IMR-90 (cell line): ENCODE measurements at places on chromosomes 1 and 21.
A peak's percentile ranks its signal among the peaks of the same experiment; 100 is the strongest.

- no peak for DNase-seq
These were observed 1.5 kb upstream of the FCMR start for GRCh38 chr1:206923009-206923960.

DNA sequence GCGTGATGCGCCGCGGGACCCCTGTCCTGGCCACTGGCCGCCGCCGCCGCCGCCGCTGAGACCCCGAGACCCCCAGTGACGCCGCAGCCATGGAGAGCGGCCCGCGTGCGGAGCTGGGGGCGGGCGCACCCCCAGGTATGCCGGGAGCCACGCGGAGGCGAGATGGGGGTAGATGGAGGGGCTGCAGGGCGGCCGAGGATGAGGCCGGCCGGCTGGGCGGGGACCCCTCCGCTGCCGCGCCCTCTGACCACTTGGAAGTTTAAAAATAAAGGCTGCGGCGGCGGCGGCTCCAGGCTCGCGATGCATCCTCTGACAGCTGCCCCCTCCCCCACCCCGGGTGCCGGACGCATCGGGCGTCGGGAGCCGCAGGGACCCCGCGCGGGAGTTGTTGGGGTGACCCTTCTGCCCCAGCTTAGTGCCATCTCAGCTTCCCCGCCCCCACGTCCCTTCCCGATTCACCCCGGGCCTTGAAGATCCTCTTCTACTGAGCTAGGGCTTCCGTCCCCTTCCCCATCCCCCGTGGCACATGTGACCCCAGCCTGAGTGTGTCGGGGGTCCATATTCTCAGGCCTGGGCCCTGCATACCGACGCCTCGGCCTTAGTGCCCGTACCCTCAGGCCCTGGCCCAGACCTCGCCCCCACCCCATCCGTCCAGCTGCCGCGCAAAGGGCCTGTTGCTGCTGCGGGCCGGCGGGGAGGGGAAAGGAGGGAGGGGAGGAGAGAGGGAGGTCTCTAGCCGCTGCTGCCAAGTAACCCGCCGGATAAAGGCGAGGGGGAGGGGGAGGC lies 562 bp downstream of the MAP7D1 start:
- peak; percentile 47 for DNase-seq

- DNase-seq, result peak; percentile 58
These were observed 85.7 kb downstream of the TGFB2 start for GRCh38 chr1:218430822-218431221.

- DNase-seq, result no peak
These were observed 12.0 kb upstream of the A3GALT2 start for GRCh38 chr1:33332881-33333280.

- no peak for DNase-seq
These were observed 664 bp downstream of the SLAMF1 start for GRCh38 chr1:160646180-160646579.

DNA sequence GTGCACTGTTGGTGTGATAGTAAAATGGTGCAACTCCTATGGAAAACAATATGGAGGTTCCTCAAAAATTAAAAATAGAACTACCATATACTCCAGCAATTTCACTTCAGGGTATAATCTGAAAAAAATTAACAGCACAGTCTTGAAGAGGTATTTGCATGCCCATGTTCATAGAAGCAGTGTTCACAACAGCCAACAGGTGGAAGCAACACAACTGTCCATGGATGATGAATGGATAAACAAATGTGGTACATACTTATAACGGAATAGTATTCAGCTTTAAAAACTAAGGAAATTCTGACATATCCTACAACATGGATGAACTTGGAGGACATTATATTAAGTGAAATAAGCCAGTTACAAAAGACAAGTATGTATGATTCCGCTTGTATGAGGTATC lies 8.2 kb downstream of the TTLL7 start:
- DNase-seq, result no peak

DNA sequence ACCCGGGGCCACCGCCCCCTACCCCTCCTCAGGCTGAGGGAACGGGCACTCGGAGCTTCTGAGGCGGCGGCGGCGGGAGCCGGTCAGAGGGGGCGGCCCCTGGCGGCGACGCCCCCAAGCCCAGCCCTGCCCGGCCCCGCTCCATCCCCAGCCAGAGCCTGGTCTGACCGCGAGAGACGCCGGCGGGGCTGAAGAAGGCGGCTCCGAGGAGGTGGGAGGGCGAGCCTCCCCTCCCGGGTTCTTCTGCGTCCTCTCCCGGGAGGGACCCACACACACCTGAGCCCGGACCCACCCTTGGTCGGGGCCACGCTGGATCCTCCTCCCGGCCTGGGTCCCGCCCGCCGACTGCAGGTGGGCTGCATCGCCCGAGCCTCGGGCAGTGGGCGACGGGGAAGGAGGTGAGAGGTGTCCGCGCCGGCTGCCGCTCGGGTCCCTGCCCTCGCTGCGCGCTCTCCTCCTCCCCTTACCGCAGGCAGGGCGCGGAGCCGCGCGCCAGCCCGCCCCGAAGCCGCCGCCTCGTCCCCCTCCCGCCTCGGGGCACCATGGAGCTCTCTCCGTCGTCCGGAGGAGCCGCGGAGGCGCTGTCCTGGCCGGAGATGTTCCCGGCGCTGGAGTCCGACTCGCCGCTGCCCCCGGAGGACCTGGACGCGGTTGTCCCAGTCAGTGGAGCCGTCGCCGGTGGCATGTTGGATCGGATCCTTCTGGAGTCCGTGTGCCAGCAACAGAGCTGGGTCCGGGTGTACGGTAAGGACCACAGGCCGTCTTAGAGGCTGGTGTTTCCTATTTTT lies at the start of gene RASAL2:
Gene RASAL2, plus strand, starts transcription at position 154 of the 788 bp plus-strand sequence. Its CDS starts 389 bp downstream, at position 543.
- peak; percentile 46 for DNase-seq

DNA sequence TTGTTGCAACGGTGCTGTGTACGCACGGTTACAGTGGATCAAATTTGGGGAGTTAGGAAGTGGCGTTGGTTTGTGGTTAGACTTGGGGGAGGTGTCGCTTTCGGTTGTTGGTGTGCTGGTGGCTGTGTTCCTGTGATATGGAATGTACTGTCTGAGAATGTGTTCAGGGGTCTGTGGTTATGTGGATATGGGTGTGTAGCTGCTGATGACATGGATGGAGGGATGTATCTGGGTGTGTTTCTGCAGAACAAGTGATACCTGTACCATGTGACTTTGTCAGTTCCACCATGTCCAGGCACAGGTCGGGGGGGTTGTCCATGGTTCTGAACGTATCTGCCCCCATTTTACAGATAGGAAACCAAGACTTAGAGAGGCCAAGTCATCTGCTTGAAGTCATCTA lies 22.7 kb downstream of the PAX7 start:
- DNase-seq, result no peak

DNA sequence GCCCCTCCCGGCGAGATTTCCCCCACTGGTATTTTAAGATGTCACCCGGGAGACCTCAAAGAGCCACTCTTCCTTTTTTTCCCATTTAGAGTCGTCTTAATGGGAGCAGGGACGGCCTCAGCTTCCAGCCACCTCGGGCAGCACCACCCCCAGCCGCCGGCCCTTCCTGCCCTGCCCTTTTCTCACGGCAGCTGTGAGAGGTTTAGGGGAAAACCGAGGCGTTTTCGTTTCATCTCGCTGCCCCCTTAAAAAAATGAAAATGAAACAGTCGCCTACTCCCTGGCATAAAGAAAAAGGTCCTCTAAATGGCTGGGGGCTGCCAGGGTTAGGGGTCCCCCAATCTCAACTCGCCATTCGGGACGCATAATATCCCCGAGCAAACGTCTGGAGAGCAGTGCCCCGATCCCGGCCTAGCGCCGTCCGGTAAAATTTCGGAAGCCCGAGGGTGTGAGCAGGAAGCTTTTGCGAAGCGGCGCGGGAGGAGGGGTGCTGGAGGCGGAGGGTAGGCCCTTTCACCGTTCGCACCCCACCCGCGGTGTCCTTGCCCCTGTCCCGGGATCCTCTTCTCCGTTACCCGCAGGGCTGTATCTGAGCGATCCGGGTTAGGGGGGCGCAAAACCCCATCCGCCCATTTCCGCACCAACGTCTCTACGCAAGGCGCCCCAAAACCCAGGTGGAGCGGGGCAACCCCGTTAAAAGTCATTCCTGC lies 1.2 kb downstream of the RUNX3 start:
- no peak for DNase-seq

GRCh38 chr1:53450225-53450624 lies 9.0 kb upstream of the DMRTB1 start:
- DNase-seq, result no peak

DNA sequence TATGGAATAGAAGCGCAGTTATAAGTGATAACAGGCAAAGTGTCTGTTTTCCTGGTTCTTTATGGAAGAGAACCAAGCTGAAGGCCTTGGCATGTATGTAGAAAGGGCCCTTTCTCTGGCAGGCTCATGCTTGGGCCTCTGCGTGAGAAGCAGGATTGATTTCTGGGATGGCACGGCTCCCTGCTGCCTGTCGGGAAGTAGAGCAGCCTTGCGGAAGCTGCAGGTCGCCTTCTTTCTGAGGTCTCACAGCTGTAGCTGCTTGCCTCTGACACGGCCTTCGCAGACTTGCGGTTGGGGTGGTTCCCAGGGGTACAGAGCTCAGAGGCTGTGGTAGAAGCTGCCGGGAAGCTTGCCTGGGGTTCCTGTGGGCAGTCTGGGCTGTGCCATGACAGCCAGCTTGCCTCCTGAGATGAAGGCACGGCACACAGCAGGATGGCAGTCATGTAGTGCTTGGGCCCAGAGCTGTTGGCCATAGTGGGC lies 39.4 kb downstream of the TRAPPC10 start:
- DNase-seq, result peak; percentile 55

DNA sequence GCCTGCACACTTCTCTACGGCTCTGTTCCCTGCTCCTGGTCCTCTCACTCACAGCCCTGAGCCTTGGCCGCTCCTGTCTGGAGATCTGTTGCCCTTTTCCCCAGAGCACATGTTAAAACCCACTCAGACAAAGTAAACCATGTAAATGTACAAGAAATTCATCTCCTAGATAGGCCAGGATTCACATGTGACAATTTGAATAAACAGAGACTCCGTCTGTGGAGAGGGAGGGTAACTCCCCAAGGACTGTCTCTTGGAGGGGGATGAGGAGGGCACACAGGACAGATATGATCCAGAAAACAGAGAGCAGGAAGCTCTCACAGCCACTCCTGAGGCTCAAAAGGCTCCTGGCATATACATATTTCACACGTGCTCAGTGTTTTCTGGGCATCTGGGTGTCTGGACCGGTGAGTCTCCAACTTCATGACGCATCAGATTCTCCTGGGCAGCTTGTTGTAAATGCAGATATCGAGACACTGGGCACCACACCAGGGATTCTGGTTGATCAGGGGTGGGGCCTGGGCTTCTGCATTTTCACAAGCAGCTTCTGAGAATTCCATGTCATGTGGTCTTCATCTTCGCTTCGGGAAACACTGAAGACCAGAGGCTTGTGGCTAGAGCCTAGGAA lies 6.4 kb upstream of the KAZN start:
- DNase-seq, result no peak

DNA sequence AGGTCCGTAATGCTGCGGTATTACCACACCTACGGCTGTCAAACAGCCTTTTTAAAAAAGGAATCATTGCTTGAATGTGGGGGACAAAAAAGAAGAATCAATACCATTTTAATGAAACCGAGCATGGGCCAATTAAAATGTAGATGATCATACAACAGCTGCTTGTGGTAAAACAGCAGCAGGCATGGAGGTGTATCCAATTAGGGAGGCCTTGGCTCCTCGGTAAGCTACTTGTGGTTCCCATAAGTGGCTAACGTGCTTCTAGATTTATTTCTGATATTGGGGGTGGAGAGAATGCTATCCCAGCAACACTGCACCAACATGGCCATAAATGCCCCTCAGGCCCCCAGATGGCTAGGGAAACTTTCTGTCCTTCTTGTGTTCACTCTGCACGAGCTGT lies 1.8 kb downstream of the PTPN14 start:
- no peak for DNase-seq

DNA sequence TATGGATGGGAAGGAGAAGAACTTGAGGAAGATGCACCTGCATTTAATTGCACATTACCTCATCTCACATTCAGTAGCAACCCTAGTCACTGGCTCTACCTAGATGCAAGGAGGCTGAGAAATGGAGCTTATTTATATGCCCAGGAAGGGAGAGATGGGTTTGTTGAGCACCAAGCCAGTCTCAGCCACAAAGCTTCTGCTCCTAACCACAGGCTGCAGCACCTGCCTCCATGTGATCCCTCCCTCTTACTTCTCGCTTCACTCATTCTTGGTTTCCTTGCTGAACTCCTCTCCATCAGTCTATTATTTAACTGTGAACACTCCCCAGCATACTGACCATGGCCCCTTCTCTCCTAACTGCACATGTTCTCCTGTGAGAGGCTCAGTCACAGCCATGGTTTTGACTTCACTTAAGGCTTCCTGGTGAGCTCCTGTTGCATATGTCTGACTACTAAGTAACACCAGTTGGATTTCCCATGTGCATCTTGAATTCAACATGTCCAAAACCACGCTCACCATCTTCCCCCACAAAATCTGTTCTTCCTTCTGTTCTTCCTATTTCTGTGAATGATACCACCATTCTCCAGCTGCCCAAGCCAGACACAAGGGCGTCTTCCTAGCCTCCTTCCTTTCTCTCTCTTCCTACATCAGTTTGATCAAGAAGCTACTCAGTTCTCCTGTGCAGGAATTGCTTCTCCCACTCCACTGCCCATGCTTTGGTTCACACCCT lies 139.8 kb downstream of the AK5 start:
- no peak for DNase-seq

DNA sequence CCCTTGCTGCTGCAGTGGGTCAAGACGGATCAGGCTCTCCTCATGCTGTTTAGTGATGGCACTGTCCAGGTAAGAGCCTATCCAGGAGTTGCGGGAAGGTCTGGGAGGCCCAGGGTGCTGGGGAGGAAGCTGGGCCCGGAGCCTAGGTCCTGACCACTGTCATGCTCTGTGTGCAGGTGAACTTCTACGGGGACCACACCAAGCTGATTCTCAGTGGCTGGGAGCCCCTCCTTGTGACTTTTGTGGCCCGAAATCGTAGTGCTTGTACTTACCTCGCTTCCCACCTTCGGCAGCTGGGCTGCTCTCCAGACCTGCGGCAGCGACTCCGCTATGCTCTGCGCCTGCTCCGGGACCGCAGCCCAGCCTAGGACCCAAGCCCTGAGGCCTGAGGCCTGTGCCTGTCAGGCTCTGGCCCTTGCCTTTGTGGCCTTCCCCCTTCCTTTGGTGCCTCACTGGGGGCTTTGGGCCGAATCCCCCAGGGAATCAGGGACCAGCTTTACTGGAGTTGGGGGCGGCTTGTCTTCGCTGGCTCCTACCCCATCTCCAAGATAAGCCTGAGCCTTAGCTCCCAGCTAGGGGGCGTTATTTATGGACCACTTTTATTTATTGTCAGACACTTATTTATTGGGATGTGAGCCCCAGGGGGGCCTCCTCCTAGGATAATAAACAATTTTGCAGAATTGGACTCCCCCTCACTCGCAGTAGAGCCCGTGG lies 1.7 kb downstream of the DYNLT4 start:
- DNase-seq, result no peak

GRCh38 chr21:37686991-37687810 lies 229.1 kb downstream of the KCNJ6 start:
- no peak for DNase-seq

DNA sequence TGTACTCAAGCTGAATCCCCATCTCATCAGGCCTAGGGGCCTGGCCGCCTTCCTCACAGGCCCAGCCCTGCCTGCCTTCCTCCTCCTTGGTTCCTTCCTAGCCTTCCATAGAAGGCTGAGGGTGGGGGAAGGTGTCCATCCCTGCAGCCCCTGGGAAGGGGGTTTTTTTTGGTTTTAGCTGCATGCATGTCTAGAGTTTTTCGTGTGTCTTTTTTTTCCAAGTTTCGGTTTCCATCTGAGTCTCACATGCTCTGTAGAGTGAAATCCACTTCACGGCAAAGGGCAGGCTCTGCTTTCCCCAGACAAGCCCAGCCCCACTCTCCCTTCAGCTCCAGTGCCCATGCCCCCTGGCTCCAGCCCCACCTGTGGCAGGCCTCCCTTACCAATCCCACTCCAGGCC lies 32.1 kb downstream of the GRHL3 start:
- DNase-seq, result no peak

GRCh38 chr1:184052194-184052559 lies 647 bp downstream of the TSEN15 start:
- DNase-seq, result no peak

GRCh38 chr1:50490640-50491039 lies 67.4 kb upstream of the DMRTA2 start:
- DNase-seq, result no peak
